ENCODE measurements at places on chromosomes 5 and 9. TPM values are rescaled to one million over a fixed set of nuclear protein-coding genes. Genes with fewer than 3 reads are reported as not detected.

- H3K36me3 ChIP-seq: no peaks in the 10 kb centered on the region
- DNase-seq: no peak
- H3K4me1 ChIP-seq: no peaks in the 10 kb centered on the region
Measured at GRCh38 chr5:64680289-64680688, 10.0 kb upstream of the SHISAL2B start.

Gene SEMA5A
- 5.1 TPM for total RNA-seq

DNA sequence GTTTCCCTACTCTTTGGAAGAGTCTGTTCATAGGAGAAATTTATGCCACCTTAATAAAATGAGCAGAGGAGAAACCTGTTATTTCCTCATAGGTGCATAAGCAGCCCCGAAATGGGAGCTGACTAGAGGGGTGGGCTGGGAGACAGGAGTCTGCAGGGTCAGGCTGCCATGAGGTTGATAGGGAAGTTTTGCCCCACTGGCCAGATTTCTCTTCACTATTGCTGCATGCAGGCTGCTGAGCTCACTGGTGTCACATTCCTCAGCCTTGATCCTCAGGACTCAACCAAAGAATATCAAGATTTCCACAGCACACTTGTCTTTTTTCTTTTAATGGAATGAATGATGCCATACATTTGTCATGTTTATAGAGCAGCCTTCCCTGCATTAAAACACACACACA, 60.7 kb downstream of the BHMT start:
- DNase-seq: no peak
- H3K4me3 ChIP-seq: no peak overlapping the region
- no peaks in the 10 kb centered on the region for H3K36me3 ChIP-seq
- no peaks in the 10 kb centered on the region for H3K27me3 ChIP-seq
- H3K4me1 ChIP-seq: no peaks in the 10 kb centered on the region

- H3K4me3 ChIP-seq: no peak overlapping the region
- no peaks in the 10 kb centered on the region for H3K36me3 ChIP-seq
- no peaks in the 10 kb centered on the region for H3K4me1 ChIP-seq
- H3K27me3 ChIP-seq: no peaks in the 10 kb centered on the region
- H3K27ac ChIP-seq: no peak overlapping the region
Measured at GRCh38 chr5:139090581-139090980, 107.6 kb downstream of the SIL1 start.

Gene CDHR2
- total RNA-seq: 2.8 TPM

DNA sequence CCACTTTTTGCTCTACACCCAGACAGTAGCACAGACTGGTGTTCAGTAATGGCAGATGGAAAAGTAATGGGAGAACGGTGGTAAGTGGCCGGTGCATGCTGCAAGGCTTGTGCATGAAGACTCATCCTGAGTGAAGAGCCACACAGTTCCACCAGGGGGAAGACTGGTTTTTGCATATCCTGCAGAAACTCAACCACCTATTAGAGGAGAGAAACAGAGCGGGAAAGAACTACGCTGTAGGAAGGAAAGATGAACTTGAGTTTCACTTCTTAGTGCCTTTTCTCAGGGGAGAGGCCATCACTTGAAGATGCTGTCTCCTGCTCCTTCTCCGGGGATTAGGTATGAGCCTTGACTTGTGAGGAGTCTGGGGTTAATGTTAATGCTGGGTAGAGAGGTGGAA, 9.4 kb upstream of the PRSS3 start:
- DNase-seq: no peak
- H3K27me3 ChIP-seq: no peaks in the 10 kb centered on the region
- no peak overlapping the region for H3K27ac ChIP-seq
- H3K4me1 ChIP-seq: no peaks in the 10 kb centered on the region
